ENCODE measurements at places on chromosomes 4 and X. TPM values are rescaled to one million over a fixed set of nuclear protein-coding genes. Genes with fewer than 3 reads are reported as not detected.

DNA sequence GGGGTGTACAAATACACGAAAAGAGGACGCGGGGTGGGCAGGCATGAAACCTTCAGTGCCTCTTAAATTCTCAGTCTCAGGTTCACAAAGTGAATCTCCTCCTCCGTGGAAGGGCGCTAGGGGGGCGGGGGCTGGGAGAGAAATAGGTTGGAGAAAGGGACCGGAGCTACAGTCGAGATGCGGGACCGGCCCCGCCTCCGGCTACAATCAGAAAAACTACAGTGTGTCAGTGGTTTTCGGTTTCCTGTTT lies 3.4 kb downstream of the MAML3 start:
- ATAC-seq = no peak

DNA sequence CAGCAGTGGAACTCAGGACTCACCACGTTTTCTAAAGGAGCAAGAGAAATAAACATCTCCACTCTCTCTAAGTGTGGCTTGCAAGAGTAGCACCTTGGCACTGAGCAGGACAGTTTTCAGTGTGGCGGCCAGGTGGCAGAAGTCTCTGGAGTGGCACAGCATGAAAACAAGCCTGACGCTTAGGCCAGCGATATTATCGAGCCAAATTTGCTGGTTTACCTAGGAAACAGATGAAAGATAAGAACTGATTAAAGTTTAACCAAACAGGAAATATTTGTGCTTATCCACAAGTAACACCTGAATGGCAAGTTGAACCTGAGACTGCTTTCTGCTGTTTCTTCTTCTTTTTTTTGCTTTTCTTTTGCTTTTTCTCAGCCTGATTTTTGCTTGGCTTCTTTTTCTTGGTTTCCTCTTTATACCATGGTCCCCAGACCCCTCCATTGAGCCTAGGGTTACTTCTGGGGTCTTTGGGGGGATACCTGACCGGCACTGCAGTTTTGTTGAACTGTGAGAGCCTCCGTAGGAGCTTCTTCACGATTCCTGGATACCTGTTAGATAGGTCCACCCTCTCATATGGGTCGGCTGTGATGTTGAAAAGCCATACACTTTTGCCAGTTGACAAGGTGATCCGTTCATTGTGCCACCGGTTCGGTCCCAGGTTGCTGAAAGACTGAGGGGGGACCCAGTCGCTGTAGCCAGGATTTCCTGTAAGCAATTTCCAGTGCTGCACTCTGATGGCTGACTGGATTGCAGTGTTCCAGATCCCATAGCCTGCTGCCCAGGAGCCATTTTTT lies 77.3 kb downstream of the ARSJ start:
- ATAC-seq = no peak

- peak; percentile 77 for ATAC-seq
Observed at GRCh38 chr4:186104114-186104889, at the start of gene FAM149A. FAM149A (plus strand) TSS chr4:186104704.

DNA sequence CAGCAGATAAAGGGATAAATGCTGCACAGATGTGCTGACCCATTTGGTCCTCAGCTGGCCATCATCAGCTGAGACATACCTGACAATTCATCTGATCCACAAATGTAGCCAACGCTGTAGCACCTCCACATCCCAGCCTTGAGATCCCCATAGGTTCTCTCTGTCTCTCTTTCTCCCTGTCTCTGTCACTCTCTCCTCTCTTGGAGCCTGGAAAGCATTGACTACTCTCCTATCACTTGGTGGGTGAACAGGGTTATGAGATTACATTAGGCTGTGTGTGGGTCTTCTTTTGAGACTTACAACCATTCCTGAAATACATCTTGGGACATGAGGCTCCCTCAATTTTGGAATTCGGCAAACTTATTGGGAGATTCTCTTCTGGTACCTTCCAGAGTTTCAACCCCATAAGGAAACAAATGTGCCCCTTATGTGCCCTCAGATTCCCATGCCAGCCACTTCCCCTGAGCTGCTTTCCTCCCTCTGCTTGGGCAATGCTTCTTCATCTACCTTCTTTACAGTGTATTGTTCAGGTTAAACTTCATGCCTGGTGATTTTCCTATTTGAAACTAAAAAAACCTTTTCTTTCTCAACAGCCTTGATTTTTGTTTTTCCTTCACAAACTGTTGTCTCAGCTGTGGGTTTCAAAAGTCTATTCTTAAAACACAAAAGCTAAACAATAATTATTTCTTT lies 29.1 kb upstream of the FGF2 start:
- no peak for ATAC-seq

Gene PKD2
- 119 TPM for total RNA-seq

Gene WDFY3
- 140 TPM for total RNA-seq

Gene ARR3
- not detected for total RNA-seq
